AG10803 (cell line): ENCODE measurements at places on chromosomes 1 and 21.

DNA sequence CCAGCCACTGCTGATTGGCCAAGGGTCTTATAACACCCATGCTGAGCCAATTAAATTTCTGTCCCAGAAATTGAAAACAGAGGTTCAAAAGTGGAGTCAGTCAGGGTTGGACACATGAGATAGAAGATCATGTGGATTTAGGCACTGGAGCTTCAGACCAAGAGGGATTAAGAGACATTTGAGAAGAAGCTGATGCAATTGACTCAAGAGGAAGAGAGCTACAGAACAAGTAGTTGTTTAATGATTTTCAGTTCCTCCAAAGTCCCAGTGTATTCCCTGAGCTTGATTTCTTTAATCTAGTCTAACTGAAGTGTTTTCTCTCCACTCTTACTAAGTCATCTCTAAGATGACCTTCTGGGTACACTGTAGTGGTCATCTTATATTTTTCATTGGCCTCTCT lies 227.1 kb downstream of the DUSP10 start:
- no peak for DNase-seq

DNA sequence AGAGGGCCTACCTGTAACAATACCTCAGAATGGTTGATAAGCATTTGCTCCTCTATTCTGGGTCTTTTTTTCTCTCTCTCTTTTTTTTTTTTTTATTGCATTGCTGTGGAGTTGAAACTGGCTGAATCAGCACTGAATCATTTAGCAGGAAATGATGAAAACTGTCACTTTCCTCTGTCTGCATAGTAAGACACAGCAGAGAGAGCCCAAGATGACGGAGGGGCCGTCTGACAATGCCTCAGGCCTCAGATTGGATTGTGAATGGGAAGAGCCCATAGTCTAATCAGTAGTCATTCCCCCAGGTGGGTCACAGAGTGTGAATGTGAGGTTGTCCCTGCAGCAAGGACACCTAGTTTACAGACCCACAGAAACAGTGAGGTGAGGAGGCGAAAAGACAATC lies 193.2 kb upstream of the PLXNA2 start:
- DNase-seq = peak; percentile 70

DNA sequence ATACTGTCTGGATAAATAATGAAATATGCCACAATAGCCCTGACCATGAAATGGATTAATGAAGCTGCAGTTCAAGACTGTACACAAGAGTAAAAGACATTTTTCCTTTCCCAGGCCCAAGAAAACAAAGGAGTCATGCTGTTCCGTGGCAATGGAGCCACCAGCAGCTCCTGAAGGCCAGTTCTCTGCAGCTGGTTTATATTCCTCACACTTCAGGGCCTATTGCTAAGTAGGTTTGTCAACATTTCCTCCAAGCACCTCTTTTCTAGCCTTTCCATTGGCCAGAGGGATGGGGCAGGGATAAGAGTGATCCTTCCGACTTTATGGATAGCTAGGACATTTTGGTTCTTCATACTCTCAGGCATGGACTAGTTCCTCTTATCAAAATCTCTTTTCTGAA lies 24.2 kb upstream of the RGL1 start:
- no peak for DNase-seq

- DNase-seq = peak; percentile 65
Measured at GRCh38 chr1:163290025-163290640, 31.6 kb upstream of the NUF2 start.

DNA sequence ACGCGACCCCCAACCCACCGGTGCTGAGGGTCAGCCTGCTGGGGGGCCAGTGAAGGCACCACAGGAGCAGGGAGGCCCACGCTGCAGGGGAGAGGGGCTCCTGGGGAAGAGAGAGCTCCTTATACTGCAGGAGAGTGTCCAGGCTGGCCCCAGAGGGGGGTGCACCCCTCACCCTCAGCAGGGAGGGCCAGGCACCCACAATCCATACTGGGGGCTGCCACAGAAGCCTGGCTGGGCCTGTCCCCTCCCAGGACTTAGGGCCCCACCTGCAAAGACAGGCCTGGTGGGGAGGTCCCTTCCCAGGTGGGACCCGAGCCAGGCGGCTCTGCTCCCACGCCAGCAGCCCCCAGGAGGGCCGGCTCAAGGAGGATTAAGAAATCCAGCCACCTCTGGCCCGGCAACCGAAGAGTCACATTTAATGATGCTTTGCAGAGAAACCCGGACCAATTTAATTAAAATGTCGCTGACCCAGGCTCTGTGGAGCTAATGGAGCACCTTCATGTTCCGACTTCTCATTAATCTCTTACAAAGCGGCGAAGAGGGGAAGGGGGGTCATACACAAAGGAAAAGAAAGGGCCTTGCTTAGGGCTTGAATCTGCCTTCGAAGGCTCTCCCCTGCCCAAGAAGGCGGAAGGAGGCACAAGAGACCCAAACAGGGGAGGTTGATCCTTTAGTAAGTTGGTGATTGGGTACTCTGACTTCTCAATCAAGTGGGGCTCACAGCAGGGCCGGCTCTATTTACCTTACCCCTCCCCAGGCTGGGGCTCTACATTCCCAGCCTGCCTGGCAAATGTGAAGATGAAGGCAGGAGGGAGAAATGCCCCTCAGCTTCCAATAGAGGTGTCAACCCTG lies 25.0 kb downstream of the WNT9A start:
- DNase-seq = no peak

GRCh38 chr1:70628973-70629372 lies 217.9 kb downstream of the CTH start:
- no peak for DNase-seq

- peak; percentile 87 for DNase-seq
Measured at GRCh38 chr1:210301615-210302000, 27.1 kb upstream of the HHAT start.
